ENCODE measurements at places on chromosomes 7 and 10.

DNA sequence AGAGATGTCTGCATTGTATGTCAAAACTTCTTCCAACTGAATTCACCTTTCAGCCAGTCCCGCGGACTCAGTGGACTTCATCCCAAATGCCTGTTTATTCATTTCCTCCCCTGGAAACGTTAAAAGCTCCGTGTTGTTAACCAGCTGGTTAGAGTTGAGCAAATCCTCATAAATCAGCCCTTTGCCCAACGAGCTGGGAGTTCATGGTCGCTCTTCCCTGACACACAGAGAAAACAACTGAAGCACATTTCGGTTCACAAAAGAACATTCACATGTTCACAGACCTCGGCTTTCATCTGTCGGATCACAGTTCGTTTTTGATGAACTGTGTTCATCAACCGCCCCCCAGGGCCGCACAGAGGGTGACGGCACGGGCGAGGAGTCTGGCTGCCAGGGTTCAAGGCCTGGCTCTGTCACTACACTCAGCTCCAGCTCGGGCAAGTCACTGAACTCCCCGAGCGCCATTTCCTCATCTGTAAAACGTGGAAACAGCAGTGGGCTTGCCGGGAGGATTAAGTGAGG is 62.6 kb downstream of the GLI3 start:
- no peak for DNase-seq

DNA sequence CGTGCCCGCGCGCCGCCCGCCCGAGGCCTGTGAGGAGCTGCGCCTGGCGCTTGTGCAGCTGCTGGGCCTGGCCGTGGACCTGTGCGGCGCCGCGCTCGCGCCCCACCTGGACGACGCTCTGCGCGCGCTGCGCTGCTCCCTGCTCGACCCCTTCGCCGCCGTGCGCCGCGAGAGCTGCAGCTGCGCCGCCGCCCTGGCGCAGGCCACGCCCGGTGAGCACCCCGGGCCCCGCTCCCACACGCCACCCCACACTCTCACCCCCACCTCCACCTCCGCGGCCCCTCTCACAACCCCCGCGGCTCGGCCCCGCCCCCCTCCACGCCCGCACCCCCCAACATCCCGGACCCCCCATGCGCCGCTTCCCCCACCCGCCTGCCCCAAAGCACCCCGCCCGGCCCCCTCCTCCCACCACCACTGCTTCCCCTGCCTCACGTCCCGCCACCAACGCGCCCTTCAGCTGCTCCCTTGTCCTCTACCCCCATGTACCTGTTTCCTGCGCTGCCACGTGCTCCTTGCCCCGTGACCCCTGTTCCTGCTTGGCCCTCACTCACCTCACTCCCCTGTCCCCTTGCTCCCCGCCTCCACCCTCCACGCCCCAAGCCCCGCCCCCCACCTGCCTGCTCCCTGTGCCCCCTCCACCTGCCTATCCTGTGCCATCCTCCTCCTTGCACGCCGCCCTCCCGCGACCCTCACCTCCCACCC is at the start of gene PRKAR1B:
PRKAR1B (minus strand) TSS at position 178 of the 702 bp plus-strand sequence. CDS start 15,776 bp downstream, outside the sequence.
- DNase-seq = peak; percentile 40

- DNase-seq = no peak
Measured at GRCh38 chr10:50578949-50579348, 44.8 kb downstream of the SGMS1 start.

- DNase-seq = no peak
Measured at GRCh38 chr7:7967886-7968543, 581 bp upstream of the GLCCI1 start.

- no peak for DNase-seq
Measured at GRCh38 chr7:116455499-116455898, 44.0 kb upstream of the CAV2 start.

- DNase-seq = no peak
Measured at GRCh38 chr10:117555863-117556262, 13.3 kb downstream of the EMX2 start.
